Mucosa of descending colon (tissue), 3 donors: ENCODE measurements at places on chromosomes 16 and 17. TPM values are rescaled to one million over a fixed set of nuclear protein-coding genes. Genes with fewer than 3 reads are reported as not detected.
A peak's percentile ranks its signal among the peaks of the same experiment; 100 is the strongest.

DNA sequence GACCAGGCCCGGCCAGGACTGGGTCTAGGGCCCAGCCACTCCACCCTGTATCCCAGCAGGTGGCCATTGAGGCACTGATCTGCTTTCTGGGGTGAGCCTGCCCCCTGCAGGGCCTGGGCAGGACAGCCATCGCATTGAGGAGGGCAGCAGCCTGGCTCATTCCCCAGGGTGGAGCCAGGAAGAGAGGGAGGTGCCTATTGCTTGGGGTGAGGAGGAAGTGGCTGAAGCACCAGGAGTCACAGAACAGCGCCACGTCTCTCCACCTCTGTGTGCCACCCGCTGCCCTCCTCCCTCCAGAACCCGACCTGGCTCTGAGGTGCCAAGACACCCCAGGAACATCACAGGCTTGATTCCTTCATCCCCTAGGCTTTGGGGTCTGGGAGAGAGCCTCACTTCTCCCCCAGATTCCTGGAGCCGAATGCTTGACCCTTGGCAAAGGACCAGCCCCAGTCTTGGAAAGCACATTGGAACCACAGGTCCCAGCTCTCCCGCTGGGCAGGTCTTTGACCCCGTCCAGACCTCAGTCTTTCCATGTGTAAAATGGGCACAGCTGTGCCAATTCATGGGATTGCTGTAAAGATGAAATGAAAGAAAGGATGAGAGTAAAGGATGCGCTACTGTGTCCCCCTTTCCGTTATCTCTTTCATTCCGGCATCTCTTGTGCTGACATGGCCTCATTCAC is 7.2 kb upstream of the KRT36 start:
- DNase-seq = peak; percentile 90

DNA sequence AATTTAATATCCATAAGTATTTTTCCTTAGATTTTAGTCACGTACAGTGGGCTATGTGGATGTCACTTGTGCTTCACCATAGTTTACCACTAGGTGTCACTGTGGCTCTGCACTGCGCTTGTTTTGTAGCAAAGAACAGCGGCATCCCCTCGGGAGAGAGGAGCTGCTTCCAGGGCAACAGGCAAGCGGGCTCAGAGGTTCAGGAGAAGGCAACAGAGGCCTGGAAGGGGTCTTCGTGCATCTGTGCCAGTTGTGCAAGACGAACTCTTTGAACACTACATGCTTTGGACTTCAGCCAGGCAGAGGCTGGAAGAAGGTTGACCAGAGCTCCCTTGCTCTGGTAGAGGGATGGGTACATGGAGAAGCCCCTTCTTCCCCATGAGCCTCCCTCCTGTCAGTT is 20.6 kb downstream of the CYB561 start:
- peak; percentile 63 for DNase-seq

- DNase-seq = peak; percentile 67
Measured at GRCh38 chr17:47315451-47316266, 8.1 kb upstream of the EFCAB13 start.

- DNase-seq = no peak
Measured at GRCh38 chr17:12386225-12386624, 279.5 kb upstream of the MYOCD start.

The PGS1 gene
- 48.8 TPM for total RNA-seq
